ENCODE measurements at places on chromosomes 2 and 18.
A peak's percentile ranks its signal among the peaks of the same experiment; 100 is the strongest.

- no peak for DNase-seq
Observed at GRCh38 chr2:191818133-191818532, 28.8 kb downstream of the CAVIN2 start.

GRCh38 chr2:189179570-189179950 lies at the start of gene COL5A2:
Gene COL5A2 (minus strand): TSS chr2:189179761. CDS start chr2:189179604, 157 bp downstream.
- DNase-seq = peak; percentile 95

GRCh38 chr2:29206941-29207340 lies 91.7 kb downstream of the CLIP4 start:
- DNase-seq = no peak

DNA sequence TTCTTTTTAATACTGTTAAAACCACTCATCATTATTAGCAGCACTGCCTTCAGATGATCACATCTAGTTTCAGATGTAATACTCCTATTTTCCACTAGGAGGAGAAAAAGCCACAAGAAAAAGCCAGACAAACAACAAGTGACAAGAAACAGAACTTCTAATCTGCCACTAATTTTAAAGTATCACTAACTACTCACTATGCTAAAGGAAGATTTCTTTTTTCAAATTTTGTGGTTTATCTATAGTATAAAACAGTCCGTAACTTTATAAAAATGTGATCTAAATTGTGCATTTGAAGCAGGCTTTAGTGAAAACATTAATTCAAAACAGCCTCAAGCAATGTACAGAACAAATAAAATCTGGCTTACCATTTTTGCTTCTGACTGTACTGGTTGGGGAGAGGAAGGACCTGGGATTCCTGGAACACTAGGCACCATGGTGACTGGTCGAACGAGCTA lies 56.8 kb downstream of the ATF2 start:
- DNase-seq = peak; percentile 78

GRCh38 chr2:207787017-207787416 lies 17.3 kb upstream of the FZD5 start:
- no peak for DNase-seq

- no peak for DNase-seq
Observed at GRCh38 chr2:127150996-127151395, 44.0 kb upstream of the BIN1 start.

- DNase-seq = peak; percentile 71
Observed at GRCh38 chr2:174681099-174682006, 82.9 kb downstream of the CHRNA1 start.

DNA sequence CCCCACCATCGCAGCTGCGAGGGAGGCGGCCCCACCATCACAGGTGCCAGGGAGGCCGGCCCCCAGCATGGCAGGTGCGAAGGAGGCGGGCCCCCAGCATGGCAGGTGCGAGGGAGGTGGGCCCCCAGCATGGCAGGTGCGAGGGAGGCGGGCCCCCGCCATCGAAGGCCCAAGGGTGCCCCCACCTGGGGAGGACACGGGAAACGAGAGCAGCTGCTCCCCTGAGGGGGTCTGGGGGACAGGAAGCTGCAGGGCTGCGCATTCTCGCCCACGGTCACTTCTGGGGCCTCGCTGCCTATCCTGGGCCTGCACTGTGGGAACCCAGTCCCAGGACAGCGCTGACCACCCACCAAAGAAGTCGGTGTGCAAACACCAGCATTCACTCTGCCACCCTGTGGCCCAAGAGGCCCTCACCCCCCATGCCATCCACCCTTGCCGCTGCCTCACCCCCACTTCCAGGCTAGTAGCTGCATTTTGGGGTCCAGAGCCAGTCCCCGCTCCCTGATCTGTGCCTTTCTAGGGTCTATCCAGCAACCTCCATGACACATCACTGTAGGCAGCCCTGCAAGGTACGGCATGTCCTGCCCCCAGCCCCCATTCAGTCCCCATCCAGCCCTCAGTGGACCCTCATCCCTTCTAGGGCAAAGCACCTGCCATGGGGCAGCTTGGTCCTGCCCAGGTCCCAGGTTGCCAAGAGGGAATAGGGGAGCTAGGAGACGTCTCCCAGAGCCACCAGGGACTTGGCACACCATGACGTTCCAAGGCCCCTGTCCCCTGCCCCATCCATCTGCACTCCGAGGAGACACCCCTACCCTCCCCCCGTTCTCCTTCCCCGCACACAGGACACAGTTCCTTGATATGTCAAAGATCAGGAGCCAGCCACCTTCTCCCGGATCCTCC lies 24.0 kb upstream of the GPC1 start:
- DNase-seq = no peak

DNA sequence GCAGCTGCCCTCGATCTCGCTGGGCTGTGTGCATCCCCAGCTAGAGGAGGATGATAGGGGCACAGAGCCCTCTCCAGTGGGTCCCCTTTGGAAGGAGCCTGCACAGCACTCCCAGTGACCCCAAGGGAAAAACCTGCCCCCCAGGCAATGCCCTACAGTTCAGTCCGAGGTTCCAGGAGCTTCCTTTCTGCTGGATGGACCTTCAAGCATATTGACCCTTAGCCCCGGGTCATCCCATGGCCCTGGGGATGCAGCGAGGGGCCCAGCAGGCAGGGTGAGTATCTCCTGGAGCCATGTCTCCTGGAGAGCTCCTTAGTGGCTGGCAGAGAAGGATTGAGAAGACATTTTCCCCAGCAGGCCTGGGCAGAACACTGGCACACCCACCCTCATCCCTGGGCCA lies 45.4 kb upstream of the CTDP1 start:
- DNase-seq = no peak

DNA sequence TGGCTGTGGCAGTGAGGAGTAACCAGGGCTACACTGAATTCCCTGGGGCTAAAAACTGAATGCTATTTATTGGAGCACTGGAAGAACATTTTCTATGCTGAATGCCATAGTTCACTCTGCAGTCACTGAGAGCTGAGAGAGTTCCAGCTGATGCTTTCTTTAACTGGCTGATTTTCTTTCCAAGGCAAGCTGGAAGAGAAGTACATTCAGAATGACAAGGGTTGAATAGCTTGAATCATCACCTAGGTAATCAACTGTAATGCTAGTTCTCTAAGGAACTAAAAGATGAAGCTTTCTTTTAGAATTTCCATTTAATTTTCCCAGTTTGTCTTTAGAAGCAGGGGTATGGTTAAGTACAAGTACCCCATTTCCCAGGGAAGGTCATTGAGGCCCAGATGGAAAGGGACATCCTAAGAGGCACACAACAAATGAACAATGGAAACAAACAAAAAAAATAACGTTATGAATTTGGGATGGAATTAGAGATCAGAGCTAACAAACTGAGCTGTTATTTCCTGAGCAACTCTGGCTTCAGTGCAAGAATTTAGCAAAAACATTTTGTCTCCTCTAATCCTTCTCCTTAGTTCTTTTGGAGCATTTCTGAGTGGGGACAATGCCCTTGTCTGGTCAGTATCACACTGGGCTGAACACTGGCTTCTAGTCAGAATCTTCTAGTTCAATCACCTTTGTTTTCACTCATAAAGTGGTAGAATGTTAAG lies 132.8 kb upstream of the REG3A start:
- no peak for DNase-seq

GRCh38 chr2:145598434-145598833 lies 1078.5 kb upstream of the ZEB2 start:
- peak; percentile 39 for DNase-seq

DNA sequence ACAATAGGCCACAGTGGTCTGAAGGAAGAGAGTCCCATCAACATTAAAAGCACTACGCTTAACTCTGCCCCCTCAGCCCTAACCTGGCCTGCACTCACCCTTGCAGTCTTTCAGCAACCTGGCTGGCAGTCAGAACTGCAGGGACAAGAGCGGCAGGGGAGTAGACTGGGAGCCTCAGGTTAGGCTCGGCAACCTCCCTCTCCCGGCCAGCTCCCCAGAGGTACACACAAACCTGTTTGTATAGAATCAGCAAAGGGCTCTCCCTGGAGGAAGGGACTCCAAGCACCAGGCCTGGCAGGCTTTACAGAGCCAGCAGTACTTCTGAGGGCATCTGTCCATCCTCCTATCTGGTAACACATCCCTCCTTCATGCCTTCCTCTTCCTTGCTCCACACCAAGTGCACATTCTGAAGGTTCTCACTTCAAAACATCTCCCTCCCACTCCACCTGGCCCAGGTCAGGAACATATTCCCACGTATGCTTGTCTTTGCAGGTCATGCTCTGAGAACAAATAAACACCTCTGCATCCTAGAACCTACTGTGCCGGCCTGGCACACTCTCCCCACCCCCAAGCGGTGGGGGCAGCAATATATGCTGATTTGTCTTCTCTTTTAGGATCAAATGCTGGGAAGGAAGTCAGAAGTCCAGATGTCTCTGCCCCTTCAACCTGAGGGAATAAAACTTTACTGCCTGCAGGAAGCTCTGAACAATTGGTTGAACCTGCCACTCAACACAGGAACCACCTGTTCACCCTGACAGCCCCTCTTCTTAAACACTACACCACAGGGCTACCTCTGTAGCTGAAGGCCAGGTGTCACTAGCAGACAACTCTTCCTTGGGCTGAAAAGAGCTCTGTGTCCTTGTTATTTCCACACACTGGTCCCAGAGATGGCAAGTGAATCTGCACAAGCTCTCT lies 12.6 kb upstream of the SFXN5 start:
- no peak for DNase-seq

Measured in adipocyte (in vitro differentiated cells).